ENCODE measurements at places on chromosomes 1 and 21.

DNA sequence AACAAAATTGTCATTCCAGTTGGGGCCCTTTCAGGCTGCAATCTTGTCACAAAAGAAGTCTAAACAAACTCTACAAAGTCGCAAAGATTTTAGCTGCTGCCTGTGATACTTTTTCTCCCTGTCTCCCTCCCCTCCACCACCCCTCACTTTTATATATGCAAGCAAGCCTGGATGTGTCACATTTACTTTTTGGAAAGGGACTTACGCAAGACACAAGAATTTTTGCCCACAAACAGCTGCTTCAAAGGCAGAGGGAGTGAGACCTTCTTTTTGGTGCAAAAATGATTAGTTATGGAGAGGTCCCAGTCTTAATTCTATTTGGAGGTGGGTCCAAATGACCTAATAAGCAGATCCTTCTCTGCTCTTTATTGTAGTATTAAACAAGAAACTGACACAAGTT, 22.9 kb upstream of the RALGPS2 start:
- DNase-seq = no peak

DNA sequence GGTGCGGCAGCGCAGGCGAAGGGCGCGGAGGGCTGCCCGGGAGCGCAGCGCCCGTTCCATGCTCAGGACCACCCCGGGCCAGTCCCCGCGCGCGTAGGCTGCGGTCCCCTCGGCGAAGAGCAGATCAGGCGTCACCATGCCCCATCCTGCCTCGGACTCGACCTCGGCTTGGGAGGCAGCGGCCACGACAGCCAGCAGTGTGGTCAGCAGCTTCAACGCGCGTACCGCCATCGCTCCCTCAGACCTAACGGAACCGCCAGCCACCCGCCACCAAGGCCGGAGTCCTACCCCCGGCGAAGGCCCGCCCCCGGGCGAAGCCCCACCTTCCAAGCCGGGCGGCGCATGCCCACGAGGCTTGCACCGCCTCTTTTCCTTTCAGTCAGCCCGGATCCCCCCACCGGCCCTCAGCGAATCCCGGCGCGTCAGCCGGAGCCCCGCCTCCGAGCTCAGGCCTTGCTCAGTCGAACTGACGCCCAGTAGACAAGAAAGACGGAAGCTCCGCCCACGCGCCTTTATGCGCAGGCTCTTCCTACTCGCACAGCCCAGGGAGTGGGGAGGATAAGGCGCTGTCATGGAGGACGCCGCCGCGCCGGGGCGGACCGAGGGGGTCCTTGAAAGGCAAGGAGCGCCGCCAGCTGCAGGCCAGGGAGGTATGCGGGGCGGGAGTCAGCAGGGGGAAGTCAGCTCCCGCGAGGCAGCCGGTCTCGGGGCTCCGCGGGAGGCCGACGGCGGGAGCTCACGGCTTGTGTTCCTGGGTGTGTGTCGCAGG, at the start of the genes C1orf50 and P3H1:
C1orf50 (plus strand) TSS at position 509 of the 769 bp plus-strand sequence; CDS start at position 572, 63 bp downstream.
P3H1 (minus strand) TSS at position 288 of the 769 bp plus-strand sequence; CDS start at position 231, 57 bp downstream.
- peak; percentile 97 for DNase-seq

DNA sequence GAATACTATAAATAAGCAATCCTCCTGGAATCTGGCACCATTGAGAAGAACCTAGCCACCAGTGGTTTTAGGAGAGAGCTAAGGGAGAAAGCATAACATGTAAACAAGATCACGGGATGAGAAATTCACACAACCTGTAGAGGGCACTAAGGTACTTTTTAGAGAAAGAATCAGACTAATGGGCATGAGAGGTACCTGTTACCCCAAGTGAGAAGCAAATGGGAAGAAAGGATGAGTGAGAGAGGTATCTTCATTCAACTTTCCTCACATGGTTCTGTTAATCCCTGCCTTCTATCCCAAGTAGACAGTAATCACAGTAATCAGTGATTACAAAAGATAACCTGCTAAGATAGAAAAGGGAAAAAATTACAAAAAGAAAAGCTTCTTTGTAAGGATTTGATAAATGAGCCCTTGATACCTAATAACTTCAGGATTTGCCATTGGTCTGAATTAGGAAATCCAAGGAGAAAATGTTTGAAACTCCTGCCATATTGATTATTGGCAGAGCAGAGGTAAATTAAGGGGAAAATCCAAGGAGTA, 251.1 kb upstream of the ADGRL2 start:
- peak; percentile 43 for DNase-seq

DNA sequence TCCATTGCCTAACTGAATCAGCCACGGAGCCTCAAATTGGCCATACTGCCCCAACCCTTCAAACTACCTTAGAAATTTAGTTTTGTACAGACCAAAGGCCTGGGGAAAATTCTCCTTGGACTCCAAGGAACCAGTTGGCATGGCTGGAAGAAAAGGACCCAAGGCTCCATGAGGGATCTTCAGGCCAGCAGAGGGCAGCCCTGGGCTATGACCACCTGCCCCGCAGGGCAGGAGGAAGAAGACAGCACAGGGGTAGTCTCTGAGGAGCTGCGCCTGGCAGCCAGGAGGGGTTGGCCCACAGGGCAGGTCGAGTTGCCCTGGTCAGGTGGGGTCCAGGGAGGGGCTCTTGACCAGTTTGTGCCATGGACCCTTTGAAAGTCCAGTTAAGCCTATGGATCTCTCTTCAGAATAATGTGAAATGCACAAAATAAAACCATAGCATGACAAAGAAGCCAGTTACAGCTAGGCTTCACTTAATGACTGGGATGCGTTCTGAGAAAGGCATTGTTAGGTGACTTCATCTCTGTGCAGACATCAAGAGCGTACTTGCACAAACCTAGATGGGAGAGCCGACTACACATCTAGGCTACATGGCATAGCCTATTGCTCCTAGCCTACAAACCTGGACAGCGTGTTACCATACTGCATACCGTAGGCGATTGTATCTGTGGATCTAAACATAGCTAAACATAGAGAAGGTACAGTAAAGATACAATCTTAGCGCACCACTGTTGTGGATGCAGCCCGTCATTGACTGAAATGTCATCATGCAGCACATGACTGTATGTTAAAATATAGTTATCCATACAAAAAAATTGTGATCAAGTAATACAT, 26.1 kb downstream of the CACNA1S start:
- peak; percentile 53 for DNase-seq

- no peak for DNase-seq
Observed at GRCh38 chr1:244187310-244187709, 136.2 kb downstream of the ZBTB18 start.

GRCh38 chr1:6024376-6024775, 21.3 kb upstream of the KCNAB2 start:
- no peak for DNase-seq

- no peak for DNase-seq
Observed at GRCh38 chr1:73901738-73902137, 296.2 kb downstream of the LRRIQ3 start.

DNA sequence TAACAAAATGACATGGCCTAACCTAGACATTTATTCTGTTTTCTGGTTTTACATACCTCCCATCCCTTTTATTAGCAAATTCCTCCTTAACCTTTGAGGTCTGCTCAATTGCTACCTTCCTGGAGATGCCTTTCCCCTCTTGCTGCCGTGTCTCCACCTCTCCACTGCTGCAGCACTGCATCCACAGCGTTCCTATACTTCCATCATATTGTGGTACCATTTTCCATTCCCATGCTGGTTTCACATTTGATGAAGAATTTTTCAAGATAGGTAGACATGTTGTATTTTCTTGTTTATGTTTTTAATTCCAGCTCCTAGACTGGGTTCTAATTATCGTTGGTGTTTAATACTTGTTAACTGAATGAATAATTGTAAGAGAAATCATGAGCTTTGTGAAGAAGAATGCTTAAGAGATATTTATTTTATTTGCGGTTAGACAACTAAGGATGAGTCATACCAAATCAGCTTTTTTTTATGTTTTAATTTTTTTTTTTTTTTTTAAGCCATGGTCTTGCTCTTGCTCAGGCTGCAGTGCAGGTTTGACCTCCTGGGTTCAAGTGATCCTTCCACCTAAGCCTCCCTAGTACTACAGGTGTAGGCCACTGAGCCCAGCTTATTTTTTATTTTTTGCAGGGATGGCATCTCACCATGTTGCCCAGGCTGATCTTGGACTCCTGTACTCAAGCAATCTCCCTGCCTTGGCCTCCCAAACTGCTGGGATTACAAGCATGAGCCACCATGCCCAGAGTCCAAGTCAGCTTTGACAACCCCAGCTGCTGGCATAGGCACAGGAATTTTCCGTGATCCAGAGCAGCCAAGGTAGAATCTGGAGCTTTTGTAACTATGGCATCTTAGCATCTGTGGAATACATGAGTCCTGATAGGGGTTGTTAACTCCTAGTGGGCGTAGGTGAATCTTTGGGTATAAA, 44.0 kb downstream of the ATP6V1G3 start:
- DNase-seq = peak; percentile 33

- DNase-seq = no peak
Observed at GRCh38 chr1:48753293-48753692, 23.4 kb downstream of the BEND5 start.

DNA sequence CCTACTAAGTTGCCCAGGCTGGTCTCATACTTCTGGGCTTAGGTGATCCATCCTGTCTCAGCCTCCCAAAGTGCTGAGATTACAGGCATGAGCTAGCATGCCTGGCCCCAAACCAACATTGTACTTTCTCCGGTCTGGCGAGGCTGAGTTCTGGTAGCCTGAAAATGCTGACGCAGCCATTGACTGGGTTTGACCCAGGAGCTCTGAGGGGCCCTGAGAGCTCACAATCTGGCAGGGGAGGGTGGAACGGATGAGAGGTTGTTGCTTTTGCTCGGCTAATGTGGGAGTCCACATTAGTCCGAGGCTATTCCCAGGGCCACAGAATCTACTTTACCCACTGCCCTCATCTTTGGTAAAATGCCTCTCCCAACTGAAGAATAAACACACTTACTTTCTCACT, 35.1 kb upstream of the PARP1 start:
- no peak for DNase-seq

DNA sequence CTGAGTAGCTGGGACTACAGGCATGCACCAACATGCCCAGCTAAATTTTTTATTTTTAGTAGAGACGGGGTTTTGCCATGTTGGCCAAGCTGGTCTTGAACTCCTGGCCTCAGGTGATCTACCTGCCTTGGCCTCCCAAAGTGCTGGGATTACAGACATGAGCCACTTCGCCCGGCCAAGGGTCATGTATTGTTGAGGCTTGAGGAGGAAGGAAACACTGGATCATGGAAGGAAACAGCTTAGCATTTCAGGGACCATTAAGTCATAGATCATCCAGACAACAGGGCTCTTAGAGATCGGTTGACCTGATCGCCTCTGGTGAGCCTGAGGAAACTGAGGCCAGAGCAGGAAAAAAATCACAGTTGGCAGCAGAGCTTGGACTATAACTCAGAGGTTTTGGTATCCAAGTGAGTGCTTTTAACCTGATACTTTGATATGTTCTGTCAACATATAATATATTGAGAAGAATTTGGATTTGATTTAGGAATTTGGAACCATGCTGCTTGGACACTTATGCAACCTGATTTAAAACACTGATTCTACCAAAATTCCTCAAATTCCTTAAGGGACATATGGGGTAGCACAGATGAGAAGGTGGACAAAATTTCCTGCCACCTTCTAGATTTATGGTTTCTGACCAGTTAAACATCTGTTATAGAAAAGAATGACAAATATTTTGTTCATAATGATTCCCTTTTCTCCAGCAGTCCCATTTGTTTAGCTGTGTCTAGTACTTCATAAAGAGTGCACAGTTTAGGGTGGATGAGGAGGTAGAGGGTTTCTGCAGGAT, 13.1 kb upstream of the BMP8A start:
- DNase-seq = no peak

- no peak for DNase-seq
Observed at GRCh38 chr1:202791077-202791747, 17.0 kb downstream of the KDM5B start.

DNA sequence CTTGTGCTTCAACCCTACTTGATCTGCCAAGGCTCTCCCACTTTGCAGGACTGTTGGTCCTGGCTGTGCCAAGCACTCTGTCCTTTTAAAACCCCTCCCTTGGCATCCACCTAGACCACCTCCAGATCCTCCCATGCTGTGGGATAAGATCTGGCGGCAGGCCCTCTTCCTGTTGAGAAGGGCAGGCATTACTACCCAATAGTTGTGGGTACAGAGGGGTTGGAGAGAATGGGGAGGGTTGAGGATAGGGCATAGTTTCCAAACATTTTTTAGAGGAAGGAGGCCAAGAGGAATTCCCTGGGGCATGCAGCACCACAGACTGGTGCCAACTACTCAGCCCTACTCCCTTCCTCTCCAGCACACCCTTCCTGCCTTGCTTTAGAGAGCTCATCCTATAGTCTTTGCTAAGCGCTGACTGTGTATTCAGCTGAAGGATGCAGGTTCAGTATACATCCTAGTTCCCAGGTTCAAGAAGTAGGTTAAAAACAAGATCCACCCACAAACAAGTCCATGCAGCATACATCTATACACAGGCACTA, 70.7 kb downstream of the TRABD2B start:
- DNase-seq = no peak

GRCh38 chr1:229209386-229209785, 61.5 kb upstream of the RAB4A start:
- DNase-seq = no peak

DNA sequence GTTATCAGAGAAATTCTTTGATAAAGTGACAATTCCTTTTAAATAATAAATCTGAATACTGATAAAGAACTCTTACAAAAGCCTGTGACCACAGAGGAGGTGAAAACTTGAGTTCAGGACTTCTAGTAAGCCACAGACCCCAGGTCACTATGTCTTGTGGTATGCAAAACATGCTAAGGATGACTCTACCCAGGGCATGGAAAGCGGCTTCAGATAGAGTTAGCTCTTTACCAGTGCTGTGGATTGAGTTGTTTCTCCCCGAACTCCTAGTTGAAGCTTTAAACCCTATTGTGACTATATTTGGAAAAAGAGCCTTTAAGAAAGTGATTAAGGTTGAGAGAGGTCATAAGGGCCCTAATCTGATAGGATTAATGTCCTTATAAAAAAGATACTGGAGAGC, 42.3 kb downstream of the HLX start:
- DNase-seq = no peak

DNA sequence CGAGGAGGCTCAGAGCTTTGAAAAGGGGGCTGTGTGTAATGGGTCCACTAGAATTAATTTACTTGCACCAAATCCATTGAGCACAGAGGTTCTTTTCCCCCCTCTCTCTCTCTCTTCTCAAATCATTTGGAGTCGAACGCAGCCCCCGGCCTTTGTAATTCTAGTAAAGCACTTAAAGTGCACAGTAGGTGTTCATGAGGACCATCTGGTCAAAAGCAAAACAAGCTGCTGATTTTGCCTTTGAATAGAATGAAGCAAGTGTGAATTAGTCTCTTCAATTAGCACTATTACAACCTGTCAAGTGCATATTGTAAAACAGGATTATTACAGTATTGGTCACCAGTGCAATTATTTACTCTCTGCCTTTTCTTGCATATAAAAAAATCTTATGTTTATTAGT, 259.9 kb downstream of the FAF1 start:
- DNase-seq = no peak

DNA sequence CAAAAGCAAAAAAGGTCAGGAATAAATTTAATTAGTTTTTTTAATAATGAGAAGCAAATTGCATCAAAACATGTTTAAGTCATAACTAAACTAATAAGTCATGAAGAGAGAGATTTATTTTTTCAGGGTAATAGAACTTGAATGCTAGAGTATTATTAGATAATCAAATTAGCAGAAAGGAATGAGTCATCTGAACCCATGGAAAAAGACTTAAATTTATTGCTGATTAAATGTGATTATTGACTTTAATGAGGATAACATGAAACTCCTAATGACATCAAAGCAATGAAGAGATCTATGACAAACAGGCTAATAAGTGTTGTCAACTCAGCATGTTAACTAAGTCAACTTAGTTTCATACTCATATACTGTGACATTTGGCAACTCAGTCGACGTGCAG, 264.2 kb downstream of the USP25 start:
- DNase-seq = no peak

GRCh38 chr1:246492611-246493245, 14.4 kb downstream of the SMYD3 start:
- peak; percentile 72 for DNase-seq

- peak; percentile 80 for DNase-seq
Observed at GRCh38 chr1:211951856-211952255, 83.5 kb downstream of the INTS7 start.
